Stimulated activated CD4-positive, alpha-beta T cell treated with anti-CD3 and anti-CD28 coated beads, Interleukin-12 subunit alpha, Interleukin-12 subunit beta, amount 100 ng/mL, for 4 hours (primary cell): ENCODE measurements at places on chromosomes 7 and 10.

DNA sequence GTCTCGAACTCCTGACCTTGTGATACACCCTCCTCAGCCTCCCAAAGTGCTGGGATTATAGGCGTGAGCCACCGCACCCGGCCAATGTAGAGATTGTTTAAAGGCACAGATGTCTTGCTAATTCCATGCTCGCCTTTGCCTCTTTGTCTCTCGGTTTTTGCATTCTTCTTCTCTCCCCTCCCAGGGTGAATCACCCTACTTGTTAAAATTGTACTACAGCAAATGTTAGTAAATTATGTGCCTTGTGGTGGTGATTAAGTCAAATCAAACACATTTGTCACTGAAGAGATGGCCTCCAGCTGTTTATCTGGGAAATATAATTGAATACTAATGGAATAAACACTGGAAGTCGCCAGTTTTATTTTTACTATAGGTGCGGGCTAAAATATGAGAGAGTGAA is 384.4 kb upstream of the AUTS2 start:
- no peak for DNase-seq

DNA sequence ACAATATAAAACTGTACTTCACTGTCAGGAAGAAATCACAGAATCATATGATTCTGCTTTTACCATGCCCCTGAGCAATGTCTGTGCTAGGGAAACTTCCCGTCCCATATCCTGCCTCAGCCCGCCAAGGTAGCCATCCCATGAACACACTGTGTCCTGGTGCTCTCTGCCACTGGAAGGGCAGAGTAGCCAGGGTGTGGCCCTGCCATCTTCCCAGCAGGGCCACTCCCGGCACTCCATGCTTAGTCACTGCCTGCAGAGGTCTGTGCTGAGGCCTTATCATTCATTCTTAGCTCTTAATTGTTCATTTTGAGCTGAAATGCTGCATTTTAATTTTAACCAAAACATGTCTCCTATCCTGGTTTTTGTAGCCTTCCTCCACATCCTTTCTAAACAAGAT is 31.8 kb downstream of the AP3M1 start:
- no peak for DNase-seq

GRCh38 chr7:49775065-49775948 is 1.9 kb downstream of the VWC2 start:
- no peak for DNase-seq

DNA sequence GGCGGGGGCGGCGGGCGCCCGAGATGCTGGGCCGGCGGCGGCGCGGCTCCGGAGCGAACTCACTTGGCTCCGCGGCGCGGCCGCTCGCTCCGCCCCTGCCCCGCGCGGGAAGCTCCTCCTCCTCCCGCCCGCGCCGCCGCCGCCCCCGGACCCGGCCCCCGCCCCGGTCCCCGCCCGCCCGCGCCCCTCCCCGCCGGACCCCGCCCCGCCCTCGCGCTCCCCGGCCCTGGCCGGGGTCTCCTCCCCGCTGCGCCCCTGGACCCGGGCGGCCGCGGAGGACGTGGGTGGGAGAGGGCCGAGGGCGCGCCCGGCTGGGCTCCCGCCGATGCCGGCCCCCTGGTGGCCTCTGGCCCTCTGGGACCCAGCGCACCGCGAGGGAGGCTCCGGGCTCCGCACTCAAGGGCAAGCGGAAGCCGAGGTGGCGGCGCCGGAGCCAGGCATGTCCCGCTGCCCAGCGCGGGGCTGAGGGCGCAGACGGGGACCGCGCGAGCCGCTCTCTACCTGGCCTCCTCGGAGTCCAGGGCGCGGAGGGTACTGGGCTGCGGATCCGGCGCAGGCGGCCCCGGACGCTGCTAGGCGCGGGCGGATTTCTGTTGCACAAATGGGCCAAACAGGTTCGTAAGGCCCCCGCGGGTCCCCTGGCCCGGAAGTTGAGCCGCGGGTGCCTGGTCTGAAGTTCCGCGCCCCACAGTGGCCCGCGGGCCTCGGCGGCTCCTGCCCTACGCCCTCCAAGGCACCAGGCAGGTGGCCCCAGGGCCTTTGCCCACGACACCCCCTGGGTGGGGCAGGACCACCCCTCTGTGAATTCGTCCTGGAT is at the start of gene TCERG1L:
Gene TCERG1L (minus strand): TSS at position 61 of the 817 bp plus-strand sequence. CDS start 86 bp downstream, outside the sequence.
- no peak for DNase-seq

DNA sequence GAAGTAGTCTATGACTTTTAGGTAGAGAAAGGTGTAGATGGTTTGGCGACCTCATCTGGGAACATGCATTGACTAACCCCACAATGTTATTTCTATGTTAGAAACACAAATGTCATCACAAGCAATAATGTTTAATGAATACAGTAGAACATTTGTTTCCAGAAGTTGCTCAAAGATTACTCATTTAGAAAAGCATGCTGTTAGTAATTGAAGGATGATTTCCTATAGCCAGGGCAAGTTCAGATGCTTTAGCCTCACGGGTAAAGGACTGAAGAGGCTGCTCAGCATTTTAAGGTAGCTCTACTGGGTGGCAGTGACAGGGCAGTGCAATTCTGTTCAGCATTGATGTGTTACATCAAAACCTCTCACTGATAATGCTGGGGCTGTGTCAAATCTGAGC is 199.3 kb upstream of the FZD1 start:
- no peak for DNase-seq

- no peak for DNase-seq
Measured at GRCh38 chr7:139403601-139404000, 43.9 kb downstream of the LUC7L2 start.

DNA sequence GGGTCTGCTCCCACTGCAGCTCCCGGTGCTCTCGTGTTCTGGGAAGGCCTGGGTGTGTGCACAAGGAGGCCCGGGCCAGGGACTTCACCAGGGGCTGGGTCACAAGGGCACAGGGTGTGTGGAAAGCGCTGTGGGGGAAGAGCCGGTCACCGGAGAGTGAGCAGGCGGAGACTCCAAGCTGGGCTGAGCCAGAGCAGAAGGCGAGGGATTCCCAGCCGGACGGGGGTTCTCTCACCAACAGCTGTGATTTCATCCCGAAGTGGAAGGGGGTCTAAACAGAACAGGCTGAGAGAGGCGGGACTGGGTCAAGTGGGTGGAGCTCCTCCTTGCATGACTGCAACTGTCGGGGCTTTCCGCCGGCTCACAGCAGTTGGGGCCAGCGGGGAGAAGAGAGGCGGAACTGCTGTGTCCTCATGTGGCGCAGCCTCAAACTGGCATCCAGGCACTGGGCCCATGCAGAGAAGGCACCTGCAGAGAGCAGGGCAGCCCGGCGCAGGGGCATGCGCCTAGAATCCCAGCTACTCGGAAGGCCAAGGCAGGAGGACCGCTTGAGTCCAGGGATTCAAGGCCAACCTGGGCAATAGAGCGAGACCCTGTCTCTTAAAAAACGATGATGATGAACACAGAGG is 7.6 kb upstream of the ORAI2 start:
- DNase-seq = peak; percentile 75

GRCh38 chr7:91019686-91020385 is 244.4 kb upstream of the FZD1 start:
- no peak for DNase-seq

- DNase-seq = no peak
Measured at GRCh38 chr10:45375716-45376231, 1.8 kb downstream of the ALOX5 start.

DNA sequence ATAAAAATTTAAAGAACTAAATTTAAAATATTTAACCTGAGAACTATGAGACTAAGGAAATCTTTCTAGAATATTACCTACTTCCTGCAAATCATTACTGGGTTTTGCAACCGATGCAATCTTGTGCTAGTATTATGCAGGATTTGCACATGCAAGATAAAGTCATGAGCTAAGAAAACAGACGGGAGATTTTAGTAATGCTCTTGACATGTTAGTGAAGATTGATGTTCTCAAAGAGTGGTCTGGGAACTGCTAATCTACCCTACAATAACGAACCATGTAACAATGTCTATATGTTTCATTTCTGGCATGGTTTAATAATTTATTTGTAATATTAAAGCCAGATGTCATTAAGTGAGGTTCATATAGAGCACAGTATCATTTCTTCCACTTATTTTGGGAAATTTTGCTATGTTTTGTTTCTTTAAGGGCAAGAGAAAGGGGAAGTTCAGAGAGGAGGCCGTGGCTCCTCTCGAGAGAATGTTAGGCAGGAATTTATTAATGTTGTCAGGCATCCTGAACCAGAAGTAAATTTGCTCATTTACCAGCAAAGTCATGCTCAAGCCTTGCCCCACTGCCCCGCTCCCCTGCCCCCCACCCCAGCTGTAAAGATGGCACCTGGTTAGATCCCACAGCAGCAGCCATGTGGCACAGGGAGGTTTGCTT is 22.8 kb downstream of the LRRC17 start:
- DNase-seq = no peak

DNA sequence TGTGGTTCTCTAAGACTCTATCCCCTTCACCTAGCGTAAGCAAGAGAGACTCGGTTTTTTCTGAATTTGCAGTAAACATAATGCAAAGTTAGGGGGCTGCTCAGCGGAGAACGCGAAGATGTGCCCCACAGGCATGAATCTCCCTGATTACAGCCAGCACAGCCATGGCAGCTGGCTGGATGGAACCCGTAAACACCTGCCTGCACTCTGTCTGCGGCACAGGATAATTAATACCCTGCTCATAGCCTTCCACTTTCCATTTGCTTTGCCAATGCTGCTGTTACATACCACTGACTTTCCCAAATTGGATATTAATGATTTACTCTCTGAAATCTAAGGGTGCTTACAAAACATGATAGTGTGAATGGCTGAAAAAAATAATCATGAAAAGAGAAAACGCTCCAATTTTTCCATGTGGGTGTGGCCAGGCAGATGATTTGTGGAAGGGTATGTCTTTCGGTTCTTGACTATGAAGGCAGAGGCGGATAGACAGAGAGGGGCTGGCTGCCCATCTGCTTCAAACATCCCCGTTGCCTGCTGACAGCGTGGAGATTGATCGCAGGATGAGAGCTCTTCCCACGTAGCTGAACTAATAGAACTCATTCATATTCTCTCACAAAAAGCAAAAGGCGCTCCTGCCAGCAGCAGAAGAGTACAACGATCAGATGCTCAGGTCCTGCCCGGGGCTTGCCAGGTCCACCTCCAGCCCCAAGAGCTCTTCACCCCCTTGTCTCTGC is 193.2 kb upstream of the GHITM start:
- no peak for DNase-seq

DNA sequence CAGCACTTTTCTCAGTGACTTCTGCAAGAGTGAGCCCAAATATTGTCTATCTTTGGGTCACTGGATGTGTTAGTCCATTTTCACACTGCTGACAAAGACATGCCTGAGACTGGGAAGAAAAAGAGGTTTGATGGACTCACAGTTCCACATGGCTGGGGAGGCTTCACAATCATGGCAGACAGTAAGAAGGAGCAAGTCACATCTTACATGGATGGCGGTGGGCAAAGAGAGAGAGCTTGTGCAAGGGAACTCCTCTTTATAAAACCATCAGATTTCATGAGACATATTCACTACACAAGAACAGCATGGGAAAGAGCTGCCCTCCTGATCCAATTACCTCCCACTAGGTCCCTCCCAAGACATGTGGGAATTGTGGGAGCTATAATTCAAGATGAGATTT is 6.1 kb upstream of the HSPA12A start:
- DNase-seq = no peak

- no peak for DNase-seq
Measured at GRCh38 chr10:125216309-125216708, 55.9 kb upstream of the CTBP2 start.

DNA sequence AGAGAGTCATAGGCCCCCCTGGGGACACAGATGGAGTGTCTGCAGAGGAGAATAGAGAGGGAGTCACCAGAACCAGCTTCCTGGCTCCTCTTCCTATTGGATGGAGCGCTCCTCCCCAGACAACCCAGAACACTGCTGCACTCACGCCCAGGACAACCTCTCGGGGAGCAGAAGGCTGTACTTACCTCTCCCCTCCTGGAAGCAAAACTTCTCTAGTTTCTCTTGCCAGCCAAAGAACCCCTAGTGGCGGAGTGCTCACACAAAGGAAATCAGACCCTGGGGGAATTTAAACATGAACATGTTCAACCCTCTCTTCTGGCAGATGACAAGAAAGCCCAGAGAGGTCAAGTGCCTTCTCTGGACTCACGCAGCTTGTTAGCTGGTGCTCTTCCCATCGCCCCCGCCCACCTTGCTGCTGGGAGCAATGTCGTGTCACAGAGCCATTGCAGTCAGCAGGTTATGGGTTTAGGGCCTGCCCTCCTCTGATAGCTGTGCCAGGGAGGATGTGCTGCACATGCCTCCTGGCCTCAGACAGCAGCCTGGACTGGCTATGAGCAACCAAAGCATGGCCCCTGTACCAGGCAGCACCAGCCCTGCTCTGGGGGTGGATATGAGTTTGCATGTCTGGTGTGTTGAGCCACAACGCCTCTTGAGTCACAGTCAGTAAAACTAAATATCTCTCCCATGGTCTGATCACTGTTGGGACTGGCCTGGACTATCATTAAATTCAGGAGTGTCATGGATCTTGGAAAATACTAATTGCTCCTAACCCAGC is 84.4 kb downstream of the SLIT1 start:
- no peak for DNase-seq

- no peak for DNase-seq
Measured at GRCh38 chr10:15658069-15658702, 61.5 kb downstream of the ITGA8 start.

DNA sequence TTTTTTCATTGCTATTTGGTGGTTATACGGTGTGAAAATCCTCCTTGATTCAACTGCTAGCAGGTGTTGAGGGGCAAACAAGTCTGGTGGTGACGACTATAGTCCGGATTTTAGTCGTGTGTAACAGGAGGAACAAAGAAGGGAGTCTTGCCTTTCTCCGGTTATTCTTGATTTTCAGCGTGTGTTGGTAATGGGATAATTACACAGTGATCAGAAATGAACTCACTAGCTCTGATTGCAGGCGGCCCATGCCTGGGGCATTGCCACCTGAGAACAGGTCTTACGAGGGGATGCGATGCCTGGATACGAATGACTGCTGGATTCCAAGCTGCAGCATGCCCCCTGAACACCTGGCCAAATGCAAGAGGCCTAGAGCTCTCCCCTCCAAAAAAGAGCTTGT is 72.8 kb downstream of the CAMK1D start:
- DNase-seq = no peak

GRCh38 chr10:31536302-31536701 is 217.3 kb downstream of the ZEB1 start:
- no peak for DNase-seq

- no peak for DNase-seq
Measured at GRCh38 chr7:158139499-158139898, 448.1 kb downstream of the PTPRN2 start.

DNA sequence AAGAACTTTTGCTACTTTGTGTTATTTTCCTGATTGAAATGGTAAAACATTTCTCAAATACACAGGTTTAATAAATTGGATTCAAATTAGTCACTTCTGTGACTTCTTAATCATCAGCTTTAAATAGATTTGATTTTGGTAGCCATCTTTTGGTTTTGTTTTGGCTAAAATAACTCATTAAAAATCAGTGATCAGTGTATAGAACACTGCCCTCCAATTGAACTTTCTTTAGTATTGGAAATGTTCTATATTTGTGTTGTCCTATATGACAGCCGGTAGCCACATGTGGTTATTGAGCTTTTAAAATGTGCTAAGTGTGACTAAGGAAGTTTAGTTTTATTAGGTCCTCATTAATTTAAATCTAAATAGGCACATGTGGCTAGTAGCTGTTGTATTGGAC is 50.4 kb downstream of the GLCCI1 start:
- no peak for DNase-seq
